ENCODE measurements at places on chromosomes 6 and 20.
A peak's percentile ranks its signal among the peaks of the same experiment; 100 is the strongest.

DNA sequence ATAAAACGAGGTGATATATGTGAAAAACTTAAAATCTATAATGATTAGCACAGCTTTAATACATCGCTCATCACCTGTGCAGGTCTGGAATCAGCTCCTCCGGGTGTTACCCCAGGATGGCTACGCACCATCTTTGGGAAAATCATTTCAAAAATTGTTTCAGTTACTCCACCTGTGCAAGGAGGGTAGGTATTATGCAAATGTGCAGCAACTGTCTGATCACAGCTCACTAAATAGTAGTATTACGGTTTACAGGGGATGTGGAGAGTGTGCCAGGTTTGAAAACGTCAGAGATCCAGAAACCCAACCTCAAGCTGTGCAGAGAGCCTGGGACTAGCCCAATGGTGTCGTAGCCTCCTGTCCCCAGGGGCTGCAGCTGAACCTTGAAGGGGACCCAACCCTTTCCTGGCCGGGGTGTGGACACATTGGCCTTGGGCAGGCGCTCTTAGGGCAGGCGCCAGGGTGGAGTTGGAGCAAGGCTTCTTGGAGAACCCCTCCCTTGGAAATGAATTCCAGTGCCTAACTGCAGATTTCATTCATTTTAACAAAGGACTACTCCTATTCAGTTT is 24.2 kb upstream of the SGK1 start:
- no peak for DNase-seq

DNA sequence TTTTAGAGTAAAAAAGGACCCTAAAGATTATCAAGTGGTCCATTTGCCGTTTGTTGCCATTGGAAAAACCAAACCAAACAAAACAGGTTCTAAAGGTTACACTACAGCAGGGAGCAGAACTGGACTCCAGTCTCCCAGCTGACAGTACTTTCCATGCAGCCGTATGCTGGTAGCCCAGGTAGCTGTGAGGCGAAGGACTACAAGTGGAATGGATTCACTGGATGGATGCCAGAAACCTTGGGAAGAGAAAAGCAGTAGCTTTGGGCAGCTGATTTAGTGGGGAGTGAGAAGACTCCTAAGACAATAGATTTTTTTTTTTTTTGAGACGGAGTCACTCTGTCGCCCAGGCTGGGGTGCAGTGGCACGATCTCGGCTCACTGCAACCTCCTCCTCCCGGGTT is 88.3 kb downstream of the SASH1 start:
- DNase-seq: no peak

GRCh38 chr6:108161724-108162282 is 4.0 kb upstream of the NR2E1 start:
- no peak for DNase-seq

DNA sequence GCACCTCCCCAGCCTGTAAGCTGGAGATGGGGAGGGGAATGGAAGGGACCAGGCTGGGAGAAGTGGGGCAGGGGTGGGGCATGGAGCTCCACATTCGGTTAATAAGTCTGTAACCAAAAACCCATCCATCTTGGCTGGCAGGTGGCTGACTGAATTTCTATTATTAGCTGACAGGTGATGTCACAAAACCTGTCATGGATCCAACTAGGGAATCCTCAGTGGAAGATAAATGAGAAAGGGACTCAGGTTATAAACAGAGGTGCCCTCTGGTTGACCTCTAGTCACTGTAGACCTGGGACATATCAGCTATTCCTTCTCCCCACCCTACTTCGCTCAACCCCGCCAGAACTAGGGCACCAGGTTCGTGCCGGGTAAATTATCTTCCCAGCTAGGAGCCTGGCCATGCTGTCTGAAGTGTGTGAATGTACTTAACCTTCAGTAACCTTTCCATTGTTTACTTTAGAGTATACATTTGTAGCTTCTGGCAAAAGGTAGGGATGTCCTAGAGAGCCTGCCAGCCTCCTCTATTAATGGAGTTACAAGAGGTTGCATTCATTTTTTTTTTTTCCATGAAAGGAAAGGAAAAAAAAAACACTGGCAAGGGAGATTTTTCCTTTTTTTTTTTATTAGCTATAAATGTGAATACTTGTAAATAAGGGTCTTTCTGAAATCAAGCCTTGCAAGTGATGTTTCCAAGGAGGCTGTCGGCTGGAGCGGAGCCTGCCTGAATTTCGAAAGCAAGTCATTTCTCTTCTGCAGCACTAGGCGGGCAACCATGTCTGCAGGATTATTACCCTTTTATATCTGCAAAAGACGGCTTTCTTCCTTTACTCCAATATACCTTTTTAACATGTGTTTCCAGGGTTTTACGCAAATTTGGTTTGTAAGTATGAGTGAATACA is 135.9 kb downstream of the TMEM242 start:
- DNase-seq: no peak

- no peak for DNase-seq
Observed at GRCh38 chr6:123780021-123780420, 23.6 kb upstream of the NKAIN2 start.

GRCh38 chr6:149483334-149483725 is 1.5 kb downstream of the ZC3H12D start:
- no peak for DNase-seq

GRCh38 chr6:20313051-20313450 is 88.6 kb upstream of the E2F3 start:
- no peak for DNase-seq

- DNase-seq: no peak
Observed at GRCh38 chr6:9095729-9096128, 660.4 kb upstream of the SLC35B3 start.

GRCh38 chr6:144326393-144326792 is 41.3 kb downstream of the UTRN start:
- no peak for DNase-seq

DNA sequence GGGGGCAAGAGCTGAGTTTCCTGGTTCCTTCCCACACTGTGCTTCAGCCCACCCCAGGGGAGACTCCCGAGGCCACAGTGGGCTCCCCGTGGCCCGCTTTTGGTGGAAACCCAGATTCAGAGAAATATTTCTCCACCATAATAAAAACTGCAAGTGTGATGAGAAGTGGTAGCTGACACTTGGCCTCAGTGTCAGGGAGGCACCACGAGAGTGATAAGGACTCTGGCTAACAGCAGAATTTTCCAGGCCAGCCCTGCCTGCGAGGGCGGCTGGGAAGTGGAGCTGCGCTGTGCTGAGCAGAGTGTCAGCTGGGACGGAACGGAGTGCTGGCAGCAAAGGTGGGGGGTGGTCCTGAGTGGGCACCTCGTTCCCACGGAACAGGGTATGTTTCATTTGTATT is 22.5 kb downstream of the SPATA2 start:
- no peak for DNase-seq

- DNase-seq: no peak
Observed at GRCh38 chr6:89997456-89998445, 103.5 kb downstream of the GJA10 start.

DNA sequence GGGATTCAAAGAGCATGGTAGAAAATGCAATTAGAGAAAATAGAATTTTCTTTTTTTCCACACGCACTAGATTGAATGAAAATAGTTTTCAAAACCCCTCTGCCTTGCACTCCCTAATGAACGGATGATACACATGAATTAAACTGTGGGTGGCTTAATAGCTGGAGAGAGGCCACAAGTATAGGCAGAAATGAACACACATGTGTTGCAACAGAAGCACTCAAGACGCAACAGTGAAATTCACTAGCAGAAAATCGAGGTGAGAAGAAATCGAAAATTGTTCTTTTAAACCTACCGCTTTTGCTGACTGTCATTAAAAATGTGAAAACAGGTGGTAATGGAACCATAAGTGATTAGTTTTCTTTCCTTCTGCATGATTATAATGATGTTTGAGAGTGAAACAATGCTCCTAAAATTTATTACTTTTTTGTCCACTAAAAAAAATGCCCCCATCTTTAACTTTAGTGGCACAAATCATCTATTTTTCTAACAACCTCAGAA is 80.1 kb upstream of the SHLD1 start:
- no peak for DNase-seq

GRCh38 chr6:62285612-62286469 is at the start of gene KHDRBS2:
Gene KHDRBS2, minus strand, starts transcription at chr6:62286225.
- no peak for DNase-seq

DNA sequence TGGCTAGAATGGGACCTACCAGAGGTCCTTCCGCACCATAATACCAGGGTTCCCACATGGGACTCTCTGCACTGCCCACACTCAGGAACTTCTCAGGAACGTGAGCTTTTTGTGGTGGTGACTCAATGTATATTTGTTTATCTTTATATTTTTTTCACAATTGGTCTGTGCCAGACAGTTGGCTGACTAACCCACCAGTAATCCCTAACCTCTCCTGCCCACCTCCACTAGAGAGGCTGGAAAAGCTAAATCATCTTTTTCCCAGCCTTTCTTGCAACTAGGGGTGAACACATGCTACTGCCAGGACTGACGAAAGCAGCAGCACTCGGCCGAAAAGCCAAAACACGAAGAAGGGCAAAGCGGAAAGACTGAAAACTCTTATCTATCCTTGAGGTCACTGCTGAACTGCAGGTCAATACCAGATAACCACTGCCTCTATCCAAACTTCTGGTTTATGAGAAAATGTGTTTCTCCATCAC is 112.9 kb downstream of the TRERF1 start:
- no peak for DNase-seq

- no peak for DNase-seq
Observed at GRCh38 chr6:154057098-154057497, 18.1 kb downstream of the OPRM1 start.

GRCh38 chr6:44732243-44732642 is 344.7 kb downstream of the CDC5L start:
- no peak for DNase-seq

- DNase-seq: peak; percentile 49
Observed at GRCh38 chr20:49928411-49929141, 7.6 kb upstream of the RNF114 start.

GRCh38 chr6:52426667-52427066 is 6.5 kb downstream of the EFHC1 start:
- DNase-seq: no peak

DNA sequence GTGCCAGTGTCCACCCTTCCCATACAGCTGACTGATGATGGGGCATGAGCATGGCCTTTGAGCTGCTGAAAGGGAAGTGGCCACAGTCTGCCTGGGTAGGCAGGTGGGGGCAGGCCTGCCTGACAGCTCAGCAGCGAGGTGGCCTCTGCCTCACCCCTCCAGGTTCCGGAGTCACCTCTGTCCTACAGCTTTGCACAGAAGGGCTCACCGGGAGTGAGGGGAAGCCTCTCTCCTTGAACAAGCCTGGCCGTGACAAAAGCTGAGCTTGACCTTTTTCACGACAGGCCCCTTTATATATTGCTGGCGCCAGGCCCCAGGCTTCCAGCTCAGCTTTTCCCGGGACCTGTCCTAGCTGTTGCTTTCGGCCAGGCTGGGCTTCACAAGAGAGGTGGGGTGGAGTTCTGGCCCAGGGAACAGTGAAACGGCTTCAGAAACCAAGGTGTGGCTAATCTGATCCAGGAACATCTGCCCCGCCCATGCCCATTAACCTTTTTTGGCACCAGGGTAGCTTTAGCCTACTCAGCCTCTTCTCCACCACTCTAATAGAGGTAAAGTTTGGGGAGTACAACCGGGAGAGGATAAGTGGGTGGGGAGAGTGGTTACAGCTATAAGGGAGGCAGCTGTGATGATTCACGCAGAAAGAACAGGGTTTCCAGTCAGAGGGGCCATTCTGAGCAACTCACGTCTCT is 42.9 kb downstream of the C6orf132 start:
- no peak for DNase-seq

- DNase-seq: no peak
Observed at GRCh38 chr6:1708820-1709219, 99.1 kb downstream of the FOXC1 start.

DNA sequence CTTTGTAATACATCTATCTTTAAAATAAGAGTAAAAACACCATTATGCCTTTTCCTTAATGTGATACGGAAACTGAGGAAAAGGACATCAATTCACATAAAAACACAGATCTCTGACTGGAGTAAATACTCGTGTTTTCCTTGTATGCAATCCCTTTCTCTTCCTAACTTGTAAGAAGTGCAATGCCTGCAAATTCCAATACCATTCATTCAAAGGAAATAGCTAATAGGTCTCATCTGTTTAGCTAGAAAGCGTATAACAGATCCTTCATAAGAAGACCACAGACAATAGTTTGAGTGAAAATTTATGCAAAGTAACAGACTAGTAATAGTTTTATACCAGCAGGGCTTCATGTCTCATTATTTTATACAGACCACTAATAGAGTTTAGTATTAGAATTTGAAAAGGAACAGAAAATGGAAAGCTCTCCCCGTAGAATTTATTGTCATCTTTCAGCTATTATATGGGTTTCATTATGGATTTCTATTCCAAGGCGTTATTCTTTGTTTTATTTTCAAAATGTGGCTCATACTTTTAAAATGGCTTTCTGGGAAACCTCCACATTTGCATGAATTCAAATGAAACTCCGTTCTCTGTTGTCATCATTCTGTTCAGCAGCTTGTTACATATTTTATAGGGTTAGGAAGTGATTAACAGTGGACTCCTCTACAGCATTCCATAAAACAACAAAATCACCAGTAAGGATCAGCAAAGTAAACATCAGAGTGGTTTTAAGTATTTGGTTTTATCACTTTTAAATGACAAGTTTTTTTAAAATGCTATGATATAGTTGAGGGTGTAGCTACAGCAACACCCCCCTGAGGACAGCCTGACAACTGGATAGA is 186.7 kb downstream of the BTBD9 start:
- DNase-seq: no peak

- DNase-seq: no peak
Observed at GRCh38 chr6:170227521-170227983, 63.3 kb downstream of the DLL1 start.

- no peak for DNase-seq
Observed at GRCh38 chr6:94361304-94362060, 942.1 kb upstream of the EPHA7 start.

Measured in effector memory CD4-positive, alpha-beta T cell (primary cell).